ENCODE measurements at places on chromosomes 3 and 15.

GRCh38 chr3:111702996-111703985 lies 108.1 kb upstream of the ZBED2 start:
- DNase-seq: no peak

DNA sequence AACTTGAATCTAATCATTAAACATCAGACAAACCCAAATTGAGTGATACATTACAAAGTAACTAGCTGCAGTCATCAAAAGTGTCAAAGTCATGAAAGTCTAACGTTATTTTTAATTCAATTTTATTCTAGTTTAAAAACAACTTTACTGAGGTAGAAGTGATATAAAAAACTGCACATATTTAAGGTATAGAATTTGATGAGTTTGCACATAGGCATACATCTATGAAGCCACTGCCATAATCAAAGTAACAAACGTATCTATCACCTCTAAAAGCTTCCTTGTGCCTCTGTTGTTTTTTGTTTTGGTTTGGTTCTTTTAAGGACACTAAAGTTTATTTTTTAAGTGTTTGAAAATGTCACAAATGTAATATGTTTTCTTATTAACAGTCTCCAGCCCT lies 130.9 kb downstream of the DLG1 start:
- no peak for DNase-seq

GRCh38 chr3:197014024-197014423 lies 15.6 kb downstream of the MELTF start:
- DNase-seq: no peak

GRCh38 chr3:170352936-170353335 lies 4.6 kb upstream of the SKIL start:
- DNase-seq: no peak

GRCh38 chr15:85595804-85596536 lies 198.8 kb downstream of the KLHL25 start:
- no peak for DNase-seq

- DNase-seq: no peak
These were observed 35.6 kb downstream of the APBA2 start for GRCh38 chr15:28921336-28921735.

DNA sequence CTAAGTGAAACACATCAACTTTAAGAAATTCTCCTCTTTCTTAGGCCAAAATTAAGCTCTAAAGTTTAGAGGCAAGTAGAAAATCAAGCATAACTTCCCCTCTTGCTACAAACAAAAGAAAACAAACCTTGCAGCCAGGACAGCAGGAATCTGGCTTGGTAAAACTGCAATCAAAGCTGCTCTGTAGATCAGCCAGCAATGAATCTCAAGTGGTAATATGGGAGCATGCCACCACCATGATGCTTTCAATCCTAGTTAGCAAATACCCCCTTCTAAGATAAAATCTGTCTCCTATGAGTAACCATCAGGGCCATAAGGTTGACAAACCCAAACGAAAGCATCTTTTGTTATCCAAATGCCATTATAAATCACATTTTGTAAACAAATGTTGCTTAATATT lies 208.3 kb upstream of the PLSCR5 start:
- DNase-seq: no peak

DNA sequence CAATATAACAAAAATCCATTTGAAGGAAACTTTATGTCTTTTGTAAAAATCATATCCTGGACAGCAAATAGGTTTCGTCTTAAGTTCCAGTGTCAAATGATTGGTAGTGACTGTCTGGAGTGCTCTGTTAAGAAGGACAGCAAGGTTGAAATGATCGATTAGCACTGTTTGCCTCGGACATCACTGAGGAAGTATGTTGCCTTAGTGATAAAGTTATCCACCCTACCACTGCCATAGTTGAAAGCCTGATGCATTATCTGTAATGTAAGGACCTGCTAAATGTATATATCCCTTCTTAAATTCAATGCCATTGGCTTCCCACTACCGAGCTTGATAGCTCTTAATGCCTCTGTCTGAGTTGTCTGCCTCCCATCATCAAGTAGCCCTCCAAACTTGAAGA lies 70.0 kb downstream of the CFAP20DC start:
- DNase-seq: no peak

DNA sequence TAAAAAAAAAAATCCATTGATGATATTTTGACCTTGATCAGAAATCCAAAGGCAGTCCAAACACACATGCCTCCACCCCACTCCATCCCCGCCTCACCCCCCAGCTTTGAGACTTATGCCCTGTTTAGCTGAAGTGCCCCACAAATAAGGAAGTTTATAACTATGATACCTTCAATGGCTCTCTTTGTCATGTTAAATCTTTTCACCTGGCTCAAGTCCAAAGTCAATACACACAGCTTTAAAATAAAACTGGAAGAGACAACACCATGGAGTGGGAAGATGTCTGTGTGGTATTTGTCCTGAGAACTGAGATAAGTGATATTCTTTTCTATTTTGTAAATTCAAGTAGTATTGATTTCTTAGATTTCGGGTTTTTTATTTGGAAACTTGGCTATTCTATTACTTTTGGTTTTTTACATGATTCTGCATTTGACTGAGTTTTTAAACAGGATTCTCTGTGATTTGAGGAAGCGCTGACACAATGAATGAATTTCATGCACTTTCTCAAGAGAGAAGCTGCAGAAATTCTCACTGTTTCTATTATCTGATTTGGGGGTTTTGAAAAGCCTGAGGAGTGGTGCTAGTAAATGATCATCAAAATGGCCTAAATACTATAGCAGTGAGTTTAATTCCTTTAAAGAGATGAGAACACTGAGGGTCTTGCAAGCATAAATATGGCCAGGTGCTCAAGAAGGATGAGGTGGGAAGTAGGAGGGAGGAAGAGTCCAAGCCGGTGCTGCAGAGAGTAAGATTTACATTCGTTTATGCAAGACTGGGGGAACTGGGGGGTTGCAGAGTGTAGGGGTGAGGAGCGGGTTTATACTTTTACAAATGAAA lies 5.2 kb downstream of the FOXB1 start:
- DNase-seq: no peak

All from activated T-helper 1 cell treated with Interleukin-2 at 50 U/mL for 16 hours (primary cell).